Ammon's horn (tissue), 1 donor: ENCODE measurements at places on chromosomes 12 and 14.

DNA sequence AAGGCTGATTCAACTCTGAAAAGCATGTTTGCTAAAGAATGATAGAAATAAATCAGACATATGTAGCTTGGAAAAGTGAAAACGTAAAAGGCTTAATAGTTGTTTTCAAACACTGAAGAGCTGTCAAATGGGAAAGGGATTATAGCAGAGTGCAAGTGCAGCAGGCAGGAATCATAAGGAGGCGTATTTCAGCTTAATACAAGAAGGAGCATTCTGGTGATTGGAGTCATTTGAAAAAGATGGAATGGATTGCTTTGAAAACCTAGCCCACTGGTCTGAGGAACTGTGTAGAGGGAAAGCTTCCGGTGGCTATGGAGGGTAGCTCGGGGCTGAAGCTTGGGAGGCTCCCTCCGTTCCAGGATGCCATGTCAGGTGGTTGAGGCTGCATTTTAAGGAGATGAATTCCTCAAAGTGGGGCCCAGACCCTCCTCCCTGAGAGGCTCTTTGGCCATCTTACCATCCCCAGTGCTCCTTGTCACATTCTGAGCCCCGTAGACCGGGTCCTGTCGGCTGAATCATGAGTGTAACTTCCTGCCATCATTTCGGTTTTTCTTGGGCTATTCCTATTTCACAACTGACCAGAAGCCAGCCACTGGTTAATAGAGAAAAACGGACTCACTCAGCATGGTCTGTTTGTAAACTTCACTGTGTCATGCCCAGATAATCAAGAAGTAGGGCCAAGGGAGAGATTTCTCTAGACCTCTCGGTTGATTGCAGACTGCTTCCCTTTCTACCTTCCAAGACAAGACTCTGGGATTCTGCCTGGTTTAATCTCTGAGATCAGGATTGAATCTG is 6.5 kb downstream of the WNT5B start:
- no peak for DNase-seq

GRCh38 chr14:97456958-97457357 is 659.8 kb downstream of the VRK1 start:
- no peak for DNase-seq

DNA sequence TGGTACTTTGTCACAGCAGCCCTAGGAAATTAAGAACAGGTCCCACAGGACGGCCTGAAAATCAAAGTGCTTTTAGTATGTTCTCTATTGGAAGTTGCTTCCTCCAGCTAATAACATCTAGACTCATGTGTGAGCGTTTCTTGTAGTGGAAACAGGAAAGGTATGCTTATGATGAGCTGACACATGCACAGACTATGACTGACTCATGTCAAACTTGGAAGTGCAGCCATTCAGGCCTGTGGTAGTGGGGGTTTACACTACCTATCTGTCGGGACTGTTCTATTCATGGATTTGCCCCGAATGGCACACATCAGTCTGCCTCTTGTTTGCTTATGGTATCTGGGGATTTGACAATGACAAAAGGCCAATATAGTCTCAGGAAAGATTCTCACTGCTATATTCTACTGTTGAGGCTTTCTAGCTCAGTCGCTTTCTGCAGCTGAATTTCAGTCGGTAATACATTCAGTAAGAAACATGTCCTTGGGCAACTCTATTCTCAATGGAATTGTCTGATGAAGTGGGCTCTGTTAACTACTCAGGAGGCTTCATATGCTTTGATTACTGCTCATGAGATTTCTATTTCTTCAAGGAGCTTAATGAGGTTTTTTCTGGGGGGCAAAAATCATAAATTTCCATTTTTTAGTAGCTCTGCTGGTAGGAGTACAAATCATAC is 270.3 kb upstream of the DAAM1 start:
- no peak for DNase-seq

- DNase-seq = no peak
These were observed 51.3 kb downstream of the KLRG1 start for GRCh38 chr12:9040484-9041186.

GRCh38 chr14:50350975-50351374 is 38.9 kb downstream of the DMAC2L start:
- DNase-seq = no peak

- DNase-seq = no peak
These were observed 109.2 kb downstream of the EFCAB11 start for GRCh38 chr14:89845346-89845745.

DNA sequence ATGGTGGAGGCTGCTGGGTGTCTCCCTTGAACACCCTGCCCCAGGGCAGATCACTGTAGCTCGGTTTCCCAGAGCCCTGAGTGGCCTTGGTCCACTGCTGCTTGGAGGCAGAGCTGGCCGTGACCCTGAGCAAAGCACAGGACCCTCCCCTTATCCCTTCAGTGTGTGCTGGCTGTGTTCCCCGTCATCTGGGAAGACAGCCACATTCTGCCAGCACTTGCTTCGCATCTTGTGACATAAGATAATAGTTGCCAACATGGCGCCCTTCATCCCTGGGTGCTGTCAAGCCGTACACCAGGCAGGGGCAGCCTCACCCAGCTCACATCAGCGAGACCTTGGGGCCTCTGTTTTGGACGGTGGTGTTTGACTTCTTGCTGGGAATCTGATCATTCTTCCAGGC is 12.1 kb upstream of the ALDH2 start:
- DNase-seq = peak; percentile 39

GRCh38 chr12:25384893-25385248 is 134.1 kb upstream of the KRAS start:
- no peak for DNase-seq

GRCh38 chr12:64760808-64761573 is 1.8 kb upstream of the GNS start:
- no peak for DNase-seq

GRCh38 chr14:92040431-92041051 is 682 bp upstream of the TRIP11 start:
- peak; percentile 64 for DNase-seq

DNA sequence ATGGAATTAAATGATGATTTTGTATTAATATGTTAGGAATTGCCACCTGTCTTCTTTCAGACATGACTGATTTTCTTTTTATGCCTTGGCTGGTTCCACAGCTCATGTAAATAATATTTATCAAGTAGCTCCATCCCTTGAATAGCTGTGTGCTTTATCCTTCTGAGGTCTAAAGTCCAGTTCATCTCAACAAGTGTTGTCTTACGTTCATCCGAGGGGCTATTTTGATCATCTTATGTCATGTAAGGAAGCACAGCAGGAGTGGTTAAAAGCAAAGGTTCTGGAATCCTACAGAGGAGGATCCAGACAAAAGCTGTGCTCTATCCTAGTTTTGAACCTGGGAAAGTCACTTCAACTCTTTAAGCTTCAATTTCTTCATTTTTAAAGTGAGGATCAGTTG is 123.7 kb upstream of the ATP2B1 start:
- no peak for DNase-seq

GRCh38 chr14:49946320-49947141 is 53.6 kb downstream of the ARF6 start:
- peak; percentile 60 for DNase-seq

DNA sequence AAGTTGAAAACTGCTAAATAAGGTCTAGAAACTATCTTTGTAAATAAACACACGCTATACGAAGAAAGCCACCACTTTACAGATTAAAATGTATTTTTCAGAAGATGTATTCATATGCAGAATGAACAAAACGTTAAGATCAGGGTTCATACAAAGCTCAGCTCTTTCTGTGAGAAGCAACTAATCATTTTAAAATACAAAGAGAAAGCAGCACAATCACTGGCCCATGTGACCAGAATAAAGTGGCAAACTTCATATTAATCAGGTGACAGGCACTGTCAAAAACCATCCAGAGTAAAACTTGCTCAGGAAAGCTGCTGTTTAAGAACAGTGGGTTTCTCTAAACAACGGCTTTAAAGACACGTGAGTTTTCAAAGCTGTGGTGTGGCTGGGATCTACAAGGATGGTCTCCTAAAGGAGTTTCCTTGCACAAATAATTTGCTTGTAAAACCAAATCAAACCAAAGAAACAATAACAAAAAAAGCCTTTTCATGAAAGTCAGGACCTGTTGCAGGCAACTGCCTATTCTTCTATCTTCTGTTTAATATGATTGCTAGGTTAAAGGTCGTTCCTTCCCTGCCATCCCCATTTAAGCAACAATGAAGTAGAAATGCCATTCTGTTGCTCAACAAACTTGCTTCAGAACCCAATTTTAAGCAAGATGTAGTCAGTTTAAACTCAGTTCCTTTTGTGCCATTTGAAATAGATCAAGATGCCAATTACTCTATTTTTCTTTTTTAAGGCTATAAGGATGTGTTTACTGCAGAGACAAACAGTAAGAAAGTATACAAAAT is 22.3 kb downstream of the SEL1L start:
- DNase-seq = no peak
